ENCODE measurements at places on chromosomes 16 and 17.

DNA sequence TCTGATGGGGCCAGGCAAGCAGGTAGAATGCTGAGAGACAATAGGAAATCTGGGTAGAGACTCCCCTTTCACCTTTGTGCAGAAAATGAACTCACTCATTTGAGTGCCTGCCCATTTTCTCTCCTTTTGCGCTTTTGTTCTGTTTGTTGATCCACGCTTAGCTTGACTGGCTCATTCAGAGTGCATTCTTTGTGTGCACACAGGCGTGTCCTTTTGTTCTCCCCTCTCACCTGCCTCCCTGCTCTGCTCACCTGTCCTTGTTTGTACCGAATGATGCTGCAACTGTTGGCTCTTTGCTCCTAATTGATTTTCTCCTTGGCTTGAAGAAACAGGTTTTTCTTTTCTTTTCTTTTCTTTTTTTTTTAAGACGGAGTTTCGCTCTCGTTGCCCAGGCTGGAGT lies 15.8 kb downstream of the PGS1 start:
- no peak for DNase-seq

DNA sequence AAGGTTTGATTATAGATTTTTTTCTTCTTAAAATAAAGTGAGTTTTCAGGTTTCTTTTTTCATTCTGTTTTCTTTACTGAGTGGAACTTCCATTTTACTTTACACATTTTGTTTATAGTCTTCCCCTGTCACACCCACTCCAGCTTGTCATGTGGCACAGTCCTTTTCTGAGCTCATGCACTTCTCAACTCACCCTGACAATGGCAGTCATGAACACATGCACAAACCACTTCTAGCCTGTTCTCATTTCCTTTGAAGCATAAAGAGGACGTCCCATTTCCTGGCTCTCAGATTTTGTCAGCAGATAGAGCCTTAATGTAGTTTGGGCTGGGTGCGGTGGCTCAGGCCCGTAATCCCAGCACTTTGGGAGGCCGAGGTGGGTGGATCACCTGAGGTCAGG lies 168.0 kb downstream of the AHSP start:
- no peak for DNase-seq

- no peak for DNase-seq
Measured at GRCh38 chr16:53511084-53511402, 8.0 kb upstream of the AKTIP start.

DNA sequence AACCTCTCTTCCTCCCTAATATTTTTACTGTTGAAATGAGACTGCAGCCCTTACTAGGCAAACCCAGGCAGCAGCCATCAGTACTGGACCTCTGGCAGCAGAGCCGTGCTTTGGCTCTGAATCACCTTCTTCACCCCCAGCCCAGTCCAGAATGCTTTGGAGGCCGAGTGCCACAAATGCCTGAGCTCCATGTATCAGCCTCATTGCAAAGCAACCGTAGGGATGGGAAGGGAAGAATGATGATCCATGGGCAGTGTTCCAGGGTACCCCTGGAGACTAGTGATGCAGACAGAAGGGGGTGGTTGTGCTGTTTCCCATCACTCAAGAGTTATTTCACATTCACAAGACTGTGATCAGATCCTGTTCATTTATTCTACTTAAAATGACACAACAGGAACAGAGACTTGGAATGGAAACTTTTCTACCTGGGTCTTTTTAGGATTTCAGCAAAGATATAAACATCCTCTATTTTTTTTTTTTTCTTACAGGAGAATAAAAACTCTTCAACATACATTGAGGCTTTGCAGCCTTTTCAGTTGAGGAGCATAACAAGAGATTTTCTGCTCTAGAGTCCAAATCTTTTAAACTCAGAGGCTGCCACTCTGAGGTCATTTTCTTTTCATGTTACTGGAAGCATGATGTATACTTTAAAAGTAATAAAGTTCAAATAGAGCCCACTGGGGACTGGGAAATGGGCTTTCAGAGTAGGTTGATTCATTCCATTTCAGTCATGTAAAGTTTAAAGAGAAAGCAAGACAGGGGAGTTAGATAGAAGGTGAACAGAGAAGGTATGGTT lies 138.3 kb downstream of the KCNJ2 start:
- DNase-seq: no peak

DNA sequence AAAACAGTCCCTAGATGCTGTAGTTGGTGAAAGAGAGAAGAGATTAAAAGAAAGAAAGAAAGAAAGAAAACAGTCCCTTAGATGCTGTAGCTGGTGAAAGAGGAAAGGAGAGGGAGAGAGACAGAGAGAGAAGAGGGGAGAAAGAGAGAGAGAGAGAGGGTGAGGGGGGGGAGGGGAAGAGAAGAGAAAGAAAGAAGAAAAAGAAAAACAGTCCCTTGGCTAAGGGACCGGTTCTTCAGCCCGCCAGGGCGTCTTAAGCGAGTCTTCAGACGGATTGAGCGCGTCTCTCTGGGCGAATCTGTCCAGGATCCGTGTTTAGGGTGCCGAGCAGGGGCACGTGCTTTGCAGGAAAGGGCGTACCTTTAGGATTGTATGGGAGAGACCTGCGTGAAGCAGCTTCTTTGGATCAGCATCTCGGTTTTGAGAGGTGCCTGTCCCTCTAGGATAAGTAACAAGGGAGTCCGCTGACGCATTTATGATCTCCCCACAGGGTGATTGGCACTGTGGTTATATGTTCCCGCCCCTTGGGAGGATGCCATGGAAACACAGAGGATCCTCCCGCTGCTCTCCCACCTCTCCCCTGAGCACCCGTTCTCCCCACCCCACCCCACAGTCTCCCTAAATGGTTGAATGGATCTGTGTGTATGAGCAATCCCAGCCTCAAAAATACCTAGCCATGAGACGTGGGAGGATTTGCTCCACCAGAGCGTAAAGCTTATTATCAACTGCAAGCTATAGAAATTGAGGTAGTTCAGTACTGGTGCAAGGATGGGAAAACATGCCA lies 16.7 kb downstream of the GNGT2 start:
- no peak for DNase-seq

DNA sequence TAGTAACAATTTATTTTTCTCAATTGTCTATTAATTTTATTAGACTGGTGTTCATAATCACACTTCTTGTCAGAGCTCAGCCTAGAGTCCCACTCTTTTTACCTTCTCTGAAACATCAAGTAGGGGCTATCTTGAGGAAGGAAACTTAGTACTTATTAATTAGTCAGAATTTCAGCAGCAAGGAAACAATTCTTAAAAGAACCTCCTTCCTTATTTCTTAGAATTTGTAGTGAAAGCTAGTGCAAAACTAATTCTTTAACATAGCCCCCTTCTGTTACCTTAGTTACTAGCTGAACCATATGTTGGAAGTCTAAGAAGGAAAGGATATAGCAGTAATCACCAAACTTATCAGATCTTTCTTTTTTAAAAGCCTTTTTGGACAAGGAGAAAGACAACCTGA lies 35.2 kb downstream of the MAP2K4 start:
- DNase-seq: no peak

DNA sequence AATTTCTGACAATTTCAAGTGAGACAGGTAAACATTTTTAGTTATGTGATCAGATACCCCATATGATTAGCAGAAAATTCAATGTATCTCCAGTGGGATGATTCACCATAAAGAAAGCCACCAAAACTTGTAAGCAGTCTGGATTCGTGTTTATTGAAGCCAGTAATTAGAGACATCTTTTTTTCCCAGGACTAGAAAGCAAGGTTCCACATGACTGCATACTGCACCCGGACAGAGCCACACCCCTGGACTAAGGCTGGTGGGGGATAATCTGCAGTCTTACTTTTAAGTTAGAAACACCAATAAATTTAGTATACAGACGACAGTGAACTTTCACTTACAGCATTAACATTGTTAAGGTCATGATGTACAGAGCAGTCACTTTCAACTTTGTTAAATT lies 24.2 kb upstream of the CMTM4 start:
- no peak for DNase-seq

DNA sequence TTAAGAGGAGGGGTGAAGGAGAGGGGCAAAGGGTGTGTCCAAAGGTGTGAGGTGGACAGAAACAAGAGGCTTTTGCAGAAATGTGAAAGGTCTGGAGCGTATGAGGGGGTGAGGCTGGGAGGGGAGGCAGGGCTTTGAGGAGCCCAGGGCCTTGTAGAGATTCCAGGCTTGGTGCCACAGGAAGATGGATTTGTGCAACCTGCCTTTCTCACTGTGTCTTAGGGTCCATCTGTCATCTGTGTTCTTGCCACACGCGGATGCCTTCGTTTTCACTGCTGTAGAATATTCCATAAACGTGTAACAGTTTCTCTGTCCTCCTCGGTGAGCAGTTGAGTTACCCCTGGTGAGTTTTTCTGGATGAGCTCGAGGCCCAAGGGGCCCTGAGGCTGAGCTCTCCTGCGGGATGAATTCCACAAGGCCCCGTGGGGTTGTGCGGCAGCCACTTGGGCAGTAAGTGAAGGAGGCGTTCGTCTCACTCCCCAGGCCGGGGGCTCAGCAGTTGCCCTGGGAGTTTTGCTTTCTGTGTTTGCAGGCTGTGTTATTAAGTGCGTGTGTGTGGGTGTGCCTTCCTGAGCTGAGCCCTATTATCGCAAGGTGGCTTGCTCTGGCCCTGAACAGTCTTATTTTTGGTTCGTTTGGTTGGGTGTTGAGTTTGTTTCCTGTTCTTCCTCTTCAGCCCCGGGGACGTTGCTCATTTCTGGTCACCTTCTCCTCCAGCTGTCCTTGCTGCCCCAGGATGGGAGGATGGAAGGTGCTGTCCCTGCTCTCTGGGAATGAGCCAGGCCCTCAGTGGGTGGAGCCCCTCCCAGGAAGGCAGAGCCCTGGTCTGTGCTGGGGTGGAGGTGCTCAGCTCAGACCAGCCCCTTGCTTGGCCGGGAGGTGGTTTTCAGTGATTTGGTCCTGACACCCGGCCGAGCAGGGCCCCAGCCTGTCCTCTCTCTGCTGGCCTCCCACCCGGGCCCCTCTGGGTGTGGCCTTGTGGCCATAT lies 28.4 kb downstream of the BAIAP2 start:
- no peak for DNase-seq

DNA sequence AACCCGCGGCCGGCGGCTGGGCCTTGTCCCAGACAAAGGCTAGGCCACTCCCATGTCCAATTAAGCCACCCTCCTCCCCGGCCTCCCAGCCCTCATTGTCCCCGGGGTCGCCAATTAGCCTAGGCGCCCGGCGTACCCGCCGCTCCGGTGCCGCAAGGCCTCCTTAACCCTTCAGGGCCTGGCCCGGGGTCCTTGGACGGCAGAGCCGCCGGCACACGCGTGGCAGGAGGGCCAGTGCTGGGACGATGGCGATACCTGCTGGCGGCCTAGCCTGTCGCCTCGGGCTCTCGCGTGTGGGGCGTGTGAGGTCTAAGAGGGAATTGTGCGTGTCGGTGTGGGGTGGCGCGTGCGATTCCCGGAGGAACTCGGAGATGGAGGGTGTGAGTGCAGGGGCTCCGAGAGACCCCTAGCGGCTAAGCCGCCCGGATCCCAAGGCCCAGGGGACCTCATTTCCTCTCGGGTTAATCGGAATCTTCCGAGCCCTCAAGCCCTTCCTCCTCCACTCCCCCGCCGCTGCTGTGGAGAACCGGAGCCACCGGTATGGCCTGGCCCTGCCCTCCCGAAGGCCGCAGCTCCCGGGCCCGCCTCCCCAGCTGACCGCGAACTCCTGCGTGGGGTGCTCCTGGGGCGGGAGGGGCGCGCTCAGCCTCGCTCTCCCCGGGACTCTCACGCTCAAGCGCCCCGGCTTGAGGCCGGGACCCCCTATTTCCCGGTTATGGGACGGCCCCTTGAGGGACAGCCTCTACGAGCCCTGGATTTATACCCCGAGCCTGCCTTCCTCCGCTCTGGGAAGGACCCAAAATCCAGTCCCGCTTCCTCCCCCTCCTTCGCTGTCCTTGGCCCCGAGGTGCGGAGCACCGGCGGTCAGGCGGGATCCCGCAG lies 11.9 kb downstream of the TBX2 start:
- DNase-seq: peak; percentile 43

- no peak for DNase-seq
Measured at GRCh38 chr17:10702574-10702973, 5.2 kb downstream of the ADPRM start.

DNA sequence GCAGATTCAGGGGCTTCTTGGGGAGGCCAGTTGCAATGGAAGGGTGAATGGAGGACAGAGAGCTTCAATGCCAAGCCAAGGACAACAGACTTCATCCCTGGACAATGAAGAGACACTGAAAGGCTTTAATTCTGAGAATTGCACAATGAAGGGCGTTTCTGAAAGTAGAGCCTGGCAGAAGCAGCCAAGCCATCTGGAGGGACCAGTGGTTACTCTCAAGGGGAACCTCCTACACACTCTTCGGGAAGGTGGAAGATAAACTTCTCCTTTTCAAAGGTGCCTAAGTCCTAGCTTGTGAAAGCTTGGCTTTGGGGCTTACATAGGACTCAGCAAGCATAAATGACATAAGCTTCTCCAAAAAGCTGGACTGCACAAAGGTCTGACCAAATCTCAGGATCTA lies 6.2 kb upstream of the CES1 start:
- no peak for DNase-seq

GRCh38 chr16:77669057-77669456 lies 53.3 kb upstream of the NUDT7 start:
- DNase-seq: no peak

DNA sequence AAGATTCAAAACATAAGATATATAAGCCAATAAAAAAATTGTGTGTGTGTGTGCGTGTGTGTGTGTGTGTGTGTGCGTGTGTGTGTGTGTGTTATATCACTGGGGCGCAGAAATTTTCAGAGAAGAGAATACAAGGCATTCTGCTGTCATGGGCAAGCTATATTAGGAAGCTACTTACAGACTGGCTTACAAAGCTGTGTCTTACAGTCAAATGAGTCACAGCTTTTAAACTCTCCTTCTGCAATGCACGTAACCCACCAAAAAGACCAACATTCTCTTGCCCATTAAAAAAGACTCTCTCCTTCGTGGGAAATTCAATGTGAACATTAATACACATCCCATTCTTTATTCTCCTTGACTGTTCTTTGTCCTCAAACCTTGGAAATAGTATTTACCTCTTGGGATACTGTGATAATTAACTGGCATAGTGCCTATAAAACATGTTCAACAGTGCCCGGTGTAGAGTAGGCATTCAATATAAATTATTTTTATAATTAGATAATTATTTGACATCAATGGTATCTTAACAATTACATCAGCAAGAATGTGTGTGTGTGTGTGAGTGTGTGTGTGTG lies 860.4 kb upstream of the SOX9 start:
- DNase-seq: no peak

DNA sequence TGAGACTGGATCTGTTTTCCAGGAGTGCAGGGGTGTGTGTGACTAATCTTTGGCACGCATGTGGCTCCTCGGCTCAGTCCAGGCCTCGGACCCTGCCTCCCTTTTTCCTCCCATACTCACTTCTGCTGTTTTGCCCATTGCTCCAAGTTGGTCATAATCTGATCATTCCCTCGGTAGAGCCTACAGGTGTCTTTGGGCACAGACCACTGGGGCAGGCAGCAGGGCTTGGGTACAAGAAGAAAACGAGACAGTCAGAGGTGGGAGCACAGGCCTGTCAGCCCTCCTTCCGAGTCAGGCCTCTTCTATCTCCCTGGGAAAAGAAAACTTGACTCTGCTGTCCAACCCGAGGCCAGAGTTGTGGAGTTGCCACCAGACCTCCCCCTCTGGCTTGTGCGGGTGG lies 29.8 kb downstream of the DHX38 start:
- no peak for DNase-seq
